ENCODE measurements at places on chromosomes 13 and 19. TPM values are rescaled to one million over a fixed set of nuclear protein-coding genes. Genes with fewer than 3 reads are reported as not detected.

GRCh38 chr19:49718511-49718910 lies 27.6 kb downstream of the CPT1C start:
- DNase-seq = no peak

GRCh38 chr13:81171065-81171647 lies 830.2 kb upstream of the SPRY2 start:
- DNase-seq = peak; percentile 37

DNA sequence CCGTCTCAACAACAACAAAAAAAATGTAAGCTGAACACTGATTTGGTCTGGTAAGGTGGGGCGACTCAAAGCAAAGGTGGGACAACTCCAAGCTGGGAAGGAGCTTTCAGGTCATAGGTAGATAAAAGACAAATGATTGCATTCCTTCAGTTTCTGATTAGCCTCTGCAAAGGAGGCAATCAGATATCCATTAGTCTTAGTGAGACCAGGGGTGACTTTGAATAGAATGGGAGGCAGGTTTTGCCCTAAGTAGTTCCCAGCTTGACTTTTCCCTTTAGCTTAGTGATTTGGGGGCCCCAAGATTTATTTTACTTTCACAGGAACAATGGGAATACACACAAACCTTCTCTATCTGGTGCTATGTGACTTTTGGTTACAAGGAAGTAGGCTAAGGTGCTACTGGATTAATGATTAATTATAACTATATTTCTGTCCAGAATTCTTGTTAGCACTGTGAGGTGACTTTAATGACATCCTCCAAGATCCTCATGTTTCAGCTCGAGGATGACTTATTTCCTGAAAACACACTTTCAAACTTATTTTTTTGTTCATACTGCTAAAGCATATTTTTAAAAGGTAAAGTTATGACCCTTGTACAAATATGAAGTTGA lies 10.6 kb upstream of the MTRF1 start:
- DNase-seq = no peak

- no peak for DNase-seq
These were observed 46.8 kb upstream of the SPACA7 start for GRCh38 chr13:112329376-112329775.

GRCh38 chr13:79593121-79593520 lies 112.2 kb downstream of the NDFIP2 start:
- DNase-seq = no peak

Gene PCDH9
- total RNA-seq = 2.8 TPM

Gene KIR3DL2
- not detected for total RNA-seq
